HS-27A (cell line): ENCODE measurements at places on chromosomes 2 and 18.

DNA sequence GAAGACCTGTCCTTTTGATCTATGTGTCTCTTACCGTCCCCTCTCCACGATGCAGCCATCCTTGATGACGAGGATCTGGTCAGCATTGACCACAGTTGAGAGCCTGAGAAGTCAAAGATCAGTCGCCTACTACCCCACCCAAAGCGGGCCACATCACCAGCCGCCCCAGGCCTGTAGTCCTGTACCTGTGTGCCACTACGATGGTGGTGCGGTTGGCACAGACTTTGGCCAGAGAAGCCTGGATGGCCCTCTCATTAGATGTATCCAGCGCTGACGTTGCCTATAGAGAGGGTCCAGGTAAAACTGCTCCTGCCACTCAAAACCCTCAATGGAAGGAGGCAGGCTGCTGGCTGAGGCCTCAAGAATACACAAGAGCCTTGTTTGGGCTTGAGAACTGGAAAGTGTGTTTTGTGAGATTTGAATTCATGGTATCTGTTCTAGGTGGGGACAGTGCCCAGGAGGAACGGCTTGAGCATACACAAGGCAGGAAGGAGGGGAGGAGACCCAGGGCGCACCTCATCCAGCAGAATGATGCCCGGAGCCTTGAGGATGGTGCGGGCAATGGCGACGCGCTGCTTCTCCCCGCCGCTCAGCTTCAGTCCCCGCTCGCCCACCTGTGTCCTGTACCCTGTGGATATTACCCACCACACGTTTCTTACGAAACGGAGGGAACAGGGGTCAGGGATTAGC, 3.8 kb downstream of the ZFAND2B start:
- DNase-seq = no peak

DNA sequence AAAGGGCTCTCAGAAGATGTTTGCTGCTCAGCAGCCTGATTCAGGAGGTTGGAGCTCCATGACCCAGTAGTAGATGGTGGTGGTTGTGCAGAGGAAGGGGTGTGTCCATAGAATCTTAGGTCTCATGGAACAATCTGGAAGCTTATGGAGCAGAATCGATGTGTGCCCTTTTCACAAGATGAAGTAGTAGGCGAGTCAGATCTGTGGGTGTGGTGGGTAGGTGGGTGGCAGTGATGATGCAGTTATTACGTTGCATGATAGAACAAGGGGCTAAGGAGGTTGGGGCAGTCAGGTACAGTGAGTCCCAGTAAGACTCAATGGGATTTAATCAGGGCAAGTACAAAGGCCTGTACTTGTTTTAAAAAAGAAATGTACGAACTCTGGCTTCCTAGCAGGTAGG, 9.1 kb downstream of the TET3 start:
- no peak for DNase-seq

GRCh38 chr2:203934711-203935438, 1.7 kb upstream of the ICOS start:
- no peak for DNase-seq

DNA sequence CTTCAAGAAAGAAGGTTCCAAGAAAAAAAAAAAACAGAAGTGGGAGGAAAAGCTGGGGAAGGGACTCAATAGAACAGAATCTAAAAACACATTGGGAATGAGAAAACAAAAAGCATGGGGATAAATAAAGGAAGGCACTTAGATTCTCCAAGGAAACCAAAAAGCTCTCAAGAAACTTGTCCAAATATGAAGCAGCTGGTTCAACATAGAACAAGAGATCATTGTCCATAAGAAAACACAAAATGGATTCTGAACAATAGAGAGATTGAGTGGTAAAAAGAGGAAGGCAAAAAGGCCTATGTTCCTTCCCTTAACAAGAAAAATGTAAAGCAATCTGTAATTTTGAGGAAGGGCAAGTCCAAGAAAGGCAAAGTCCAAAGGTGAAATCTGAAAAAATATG, 32.9 kb upstream of the ALK start:
- no peak for DNase-seq

- DNase-seq = no peak
Measured at GRCh38 chr2:210028178-210028577, 25.7 kb downstream of the RPE start.

DNA sequence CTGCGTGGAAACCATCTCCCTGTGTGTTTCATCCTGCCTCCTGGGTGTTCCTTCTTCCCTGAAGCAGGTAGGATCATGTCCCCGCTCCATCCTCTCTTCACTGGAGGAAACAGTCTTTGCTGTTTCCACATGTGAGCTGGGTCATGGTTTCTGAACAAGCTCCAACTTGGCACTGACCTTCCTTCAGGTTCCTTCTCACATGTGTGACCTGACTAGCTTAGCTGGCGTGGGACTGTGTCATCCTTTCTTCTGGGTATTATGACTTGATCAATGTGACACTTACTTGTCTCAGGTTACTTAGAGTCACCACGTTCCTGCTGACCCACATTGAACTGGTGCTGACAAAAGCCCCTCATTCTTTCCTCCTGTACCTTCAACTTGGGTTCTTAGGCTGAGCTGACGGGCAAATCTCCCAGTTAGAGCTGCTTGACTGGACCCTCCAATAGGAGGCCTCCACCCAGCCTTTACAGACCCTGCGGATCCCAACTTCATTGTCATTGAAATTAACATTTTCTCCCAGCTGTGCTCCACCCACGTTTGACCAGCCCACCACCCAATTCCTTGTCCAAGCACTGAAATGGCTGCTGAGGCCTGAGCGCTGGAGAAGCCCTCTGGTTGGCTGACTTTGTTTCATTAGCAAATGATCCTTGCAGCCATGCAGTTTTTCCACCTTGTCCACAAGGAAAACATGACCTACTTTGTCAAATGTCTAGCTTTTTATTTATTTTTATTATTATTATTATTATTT, 128.1 kb downstream of the DDX1 start:
- no peak for DNase-seq

GRCh38 chr2:169072163-169072925, 3.0 kb downstream of the DHRS9 start:
- DNase-seq = no peak

DNA sequence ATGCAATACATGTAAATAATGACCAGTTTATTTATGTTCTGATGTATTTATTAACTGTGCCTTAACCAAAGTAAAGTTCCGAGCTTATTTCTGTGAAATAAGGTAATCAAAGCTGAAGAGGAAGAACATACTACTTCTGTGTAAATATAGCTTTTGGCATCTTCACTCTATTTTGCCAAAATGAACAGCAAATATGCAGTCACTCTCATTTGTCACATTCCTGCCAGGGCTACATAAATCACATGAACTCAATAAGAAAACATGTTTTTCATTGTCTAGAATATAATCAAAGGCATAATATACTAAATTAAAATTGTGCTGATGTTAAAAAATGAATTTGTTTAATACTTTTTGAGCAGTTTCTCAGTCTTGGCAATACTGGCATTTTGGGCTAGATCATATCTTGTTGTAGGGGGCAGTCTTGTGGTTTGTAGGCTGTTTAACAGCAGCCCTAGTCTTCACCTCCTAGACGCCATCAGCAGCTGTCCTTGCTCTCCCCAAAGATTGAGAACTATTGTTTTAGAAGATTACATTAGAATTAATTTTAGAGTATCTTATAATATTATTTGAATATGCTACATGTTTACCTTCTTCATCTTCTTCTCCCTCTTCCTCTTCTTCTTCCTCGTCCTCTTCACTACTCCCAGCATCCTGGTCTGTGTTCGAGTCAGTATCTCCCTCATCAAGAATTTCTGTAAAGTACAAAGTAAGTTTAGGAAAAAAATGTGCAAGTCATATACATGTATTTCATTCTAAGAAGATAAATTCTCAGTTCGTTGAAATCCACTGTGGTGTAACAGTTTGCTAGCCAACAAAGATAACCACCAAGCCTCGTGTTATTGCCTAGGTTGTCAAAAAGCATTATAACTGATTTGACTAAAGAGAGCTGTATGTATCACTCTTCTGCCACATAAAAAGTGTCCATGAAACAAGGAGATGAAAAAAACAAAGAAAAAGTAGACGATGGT, 41.5 kb downstream of the CWC22 start:
- no peak for DNase-seq
